ENCODE measurements at places on chromosomes 3 and 15.

- no peak for DNase-seq
Observed at GRCh38 chr3:32882603-32883025, 64.8 kb downstream of the TRIM71 start.

GRCh38 chr15:38878926-38879325, 314.3 kb upstream of the RASGRP1 start:
- no peak for DNase-seq

DNA sequence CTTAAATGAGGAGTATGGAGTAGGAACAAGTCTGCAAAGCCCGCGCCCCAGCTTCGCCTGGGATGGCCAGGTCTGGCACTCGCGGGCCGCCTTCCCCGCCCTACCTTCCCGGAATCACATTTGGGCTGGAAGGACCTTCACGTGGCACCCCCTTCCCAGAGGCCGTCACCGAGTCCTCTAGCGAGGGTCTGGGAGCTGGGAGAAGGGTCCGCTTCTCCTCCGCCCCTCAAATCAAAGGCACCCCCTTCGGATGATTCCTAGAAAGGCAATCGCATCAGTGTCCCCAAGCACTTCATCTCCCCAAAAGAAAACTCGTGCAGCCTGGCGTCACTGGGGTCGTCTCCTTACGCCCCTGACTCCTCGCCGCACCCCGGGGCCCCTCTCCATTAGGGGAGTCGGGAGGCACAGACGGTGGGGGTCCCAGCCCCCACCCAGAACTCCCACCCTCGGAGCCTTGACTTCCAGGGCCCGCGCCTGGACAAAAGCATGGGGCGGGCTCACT, 380 bp downstream of the MYLK start:
- no peak for DNase-seq

- no peak for DNase-seq
Observed at GRCh38 chr3:58628823-58629562, 37.6 kb downstream of the FAM3D start.

GRCh38 chr3:69892706-69893105, 106.8 kb upstream of the SAMMSON start:
- DNase-seq = no peak

DNA sequence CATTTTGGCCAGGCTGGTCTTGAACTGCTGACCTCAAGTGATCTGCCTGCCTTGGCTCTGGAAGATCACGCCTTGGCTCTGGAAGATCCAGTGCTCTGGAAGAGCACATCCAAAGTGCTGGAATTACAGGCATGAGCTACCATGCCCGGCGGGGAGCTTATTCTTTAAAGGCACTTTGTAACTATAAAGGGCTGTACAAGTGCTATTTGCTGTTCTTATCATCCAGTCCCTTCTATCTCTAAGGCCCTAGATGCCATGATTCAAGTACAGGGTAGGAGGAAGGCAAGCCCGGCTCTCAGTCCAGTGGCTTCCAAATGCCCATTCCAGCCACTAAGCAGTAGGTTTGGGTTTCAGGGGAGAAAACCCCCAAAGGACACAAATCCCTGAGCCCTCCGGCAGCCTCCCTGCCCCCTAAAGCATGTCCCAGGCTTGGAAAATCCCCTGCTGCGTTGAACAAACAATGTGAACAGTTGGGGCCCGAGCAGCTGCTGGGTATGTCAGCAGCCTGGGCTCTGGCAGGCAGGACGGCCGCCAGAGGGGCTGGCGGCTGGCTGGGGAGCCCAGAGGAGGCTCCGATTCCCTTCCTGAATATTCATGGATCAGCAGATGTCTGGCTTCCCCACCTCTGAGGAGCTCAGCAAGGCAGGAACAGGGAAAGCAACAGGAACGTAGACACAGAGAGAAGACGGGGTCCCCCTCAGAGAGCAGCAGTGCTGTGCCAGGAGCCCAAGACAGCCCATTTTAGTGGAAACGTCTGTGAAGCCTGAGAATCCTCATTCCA, 7.7 kb downstream of the IGDCC4 start:
- no peak for DNase-seq

- no peak for DNase-seq
Observed at GRCh38 chr3:187992609-187993008, 161.3 kb upstream of the LPP start.

- no peak for DNase-seq
Observed at GRCh38 chr3:12815719-12816118, 19.2 kb downstream of the CAND2 start.

DNA sequence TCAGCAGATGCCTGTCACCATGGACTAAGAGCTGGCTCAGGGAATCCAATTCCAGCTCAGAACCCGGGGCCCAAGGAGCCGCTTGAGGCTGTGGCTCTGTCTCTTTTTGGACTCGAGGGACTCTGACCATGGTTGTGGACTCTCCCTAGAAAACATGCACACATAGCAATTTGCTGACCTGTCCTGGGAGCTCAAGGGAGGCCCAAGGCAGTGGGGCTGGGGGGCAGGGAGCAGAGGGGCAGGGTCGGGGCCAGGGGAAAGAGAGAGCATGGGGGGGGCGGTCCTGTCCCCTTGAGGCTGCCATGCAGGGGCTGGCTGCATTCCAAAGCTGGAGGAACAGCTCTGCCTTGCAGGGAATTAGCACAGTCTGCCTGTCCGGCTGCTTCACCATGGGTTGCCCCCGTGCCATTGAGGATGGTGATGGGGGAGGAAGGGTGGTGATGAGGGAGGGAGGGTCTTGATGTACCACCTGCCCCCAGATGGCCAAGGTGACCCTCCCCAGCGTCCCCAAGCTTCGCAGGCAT, 190.1 kb downstream of the GOLGA6L6 start:
- DNase-seq = no peak

GRCh38 chr3:64426551-64426950, 201.3 kb upstream of the PRICKLE2 start:
- DNase-seq = no peak

- DNase-seq = no peak
Observed at GRCh38 chr3:37338500-37338899, 164.1 kb upstream of the LRRFIP2 start.

- no peak for DNase-seq
Observed at GRCh38 chr3:13245615-13245978, 172.4 kb upstream of the IQSEC1 start.

DNA sequence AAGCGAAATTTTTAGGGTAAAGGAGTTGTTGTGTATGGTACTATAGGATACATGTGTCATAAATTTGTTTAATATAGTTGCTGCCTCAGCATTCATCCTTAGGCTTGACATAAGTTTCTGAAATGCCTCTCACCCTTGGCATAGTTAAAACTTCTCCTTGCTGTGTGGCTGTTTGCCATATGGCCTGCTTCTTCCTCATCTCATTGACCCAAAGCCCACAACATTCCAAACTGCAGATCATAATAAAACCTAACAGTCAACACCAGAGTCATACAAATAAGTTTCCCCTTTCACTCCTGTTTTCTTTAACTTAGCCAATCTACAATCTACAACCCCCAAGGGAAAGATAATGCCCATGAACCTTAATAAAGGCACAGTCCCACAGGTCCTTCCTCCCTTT, 136.6 kb downstream of the TMCC1 start:
- no peak for DNase-seq

GRCh38 chr3:85571835-85572234, 613.0 kb downstream of the CADM2 start:
- no peak for DNase-seq

DNA sequence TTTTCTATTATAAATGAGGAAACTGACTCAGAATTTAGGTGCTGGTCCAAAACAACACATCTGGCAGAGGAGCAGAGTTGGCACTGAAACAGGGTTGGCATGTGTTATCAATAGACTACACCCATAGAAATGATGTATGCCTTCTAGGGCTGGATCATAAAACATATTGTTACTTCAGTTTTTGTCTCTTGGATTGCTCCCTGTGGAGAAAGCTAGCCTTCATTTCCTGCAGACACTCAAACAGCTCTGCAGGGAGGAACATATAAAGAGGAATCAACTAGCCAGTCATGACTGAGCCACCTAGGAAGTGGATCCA, 507 bp upstream of the MRPL3 start:
- DNase-seq = no peak

- no peak for DNase-seq
Observed at GRCh38 chr3:196055683-196056270, 26.1 kb downstream of the TFRC start.

GRCh38 chr3:113794526-113794925, 44.1 kb upstream of the GRAMD1C start:
- no peak for DNase-seq

- DNase-seq = no peak
Observed at GRCh38 chr15:67070892-67071664, 5.7 kb downstream of the SMAD3 start.

All from SW 1271 (cell line).